ENCODE measurements at places on chromosomes 11 and 22.

- DNase-seq, result no peak
These were observed 684 bp upstream of the NFRKB start for GRCh38 chr11:129896062-129896461.

GRCh38 chr11:116348226-116348625, 424.6 kb downstream of the BUD13 start:
- DNase-seq, result no peak

DNA sequence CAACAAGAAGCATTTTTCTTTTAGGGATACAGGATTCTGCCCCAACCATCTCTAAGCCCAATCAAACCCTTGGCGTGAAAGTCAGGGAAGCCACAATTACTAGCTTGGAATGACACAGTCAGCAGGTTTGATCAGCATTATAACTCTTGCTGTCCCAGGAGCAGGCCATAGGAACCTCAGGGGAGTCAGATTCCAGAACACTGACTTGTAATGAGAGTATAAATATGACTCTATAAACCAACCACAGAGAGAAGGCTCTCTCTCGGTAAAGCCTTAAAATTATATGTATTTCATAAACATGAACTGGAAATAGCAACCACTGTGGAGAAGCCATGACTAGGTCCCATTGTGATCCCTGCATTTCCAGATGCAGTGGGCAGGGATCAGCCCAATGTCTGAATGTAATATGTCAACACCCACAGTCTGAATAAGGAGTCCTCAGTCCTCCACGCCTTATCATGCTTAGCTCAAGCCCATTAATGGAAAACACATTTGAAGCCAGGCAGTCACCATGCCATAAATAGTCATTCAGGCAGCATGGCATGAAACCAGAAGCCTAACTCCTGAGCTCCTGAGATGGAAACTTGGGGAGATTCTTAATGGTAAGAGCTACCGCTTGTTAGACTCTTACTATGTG, 99.1 kb upstream of the MTNR1B start:
- DNase-seq, result no peak

GRCh38 chr22:16914006-16914405, 88.8 kb upstream of the XKR3 start:
- no peak for DNase-seq

- no peak for DNase-seq
These were observed 37.2 kb downstream of the RCOR2 start for GRCh38 chr11:63879598-63880402.

DNA sequence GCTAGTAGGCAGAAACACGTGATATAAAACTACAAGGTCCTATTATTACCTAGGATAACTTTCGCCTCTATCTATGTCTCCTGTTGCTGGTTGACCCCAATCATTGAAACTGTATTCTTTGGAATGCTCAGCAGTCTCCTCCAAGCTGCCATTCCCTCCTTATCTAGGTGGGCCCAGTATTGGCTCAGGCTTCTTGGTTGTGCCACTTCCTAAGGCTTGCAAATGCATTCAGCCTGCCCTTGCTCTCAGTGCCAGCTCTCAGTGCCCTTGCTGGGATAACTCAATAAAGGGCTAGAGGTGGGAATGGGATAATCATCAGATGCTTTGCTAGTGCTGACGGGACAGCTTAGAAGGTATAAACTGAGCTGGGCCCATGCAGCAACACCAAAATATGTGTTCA, 13.6 kb downstream of the CD44 start:
- DNase-seq, result no peak

GRCh38 chr22:30224161-30224857, 22.2 kb downstream of the LIF start:
- no peak for DNase-seq

- no peak for DNase-seq
These were observed 9.7 kb downstream of the KDELR3 start for GRCh38 chr22:38477585-38477984.

Measured in activated effector memory CD4-positive, alpha-beta T cell treated with anti-CD3 and anti-CD28 coated beads, Interleukin-2, amount 50 U/mL, for 16 hours (primary cell).